ENCODE measurements at places on chromosomes 2 and 18.

DNA sequence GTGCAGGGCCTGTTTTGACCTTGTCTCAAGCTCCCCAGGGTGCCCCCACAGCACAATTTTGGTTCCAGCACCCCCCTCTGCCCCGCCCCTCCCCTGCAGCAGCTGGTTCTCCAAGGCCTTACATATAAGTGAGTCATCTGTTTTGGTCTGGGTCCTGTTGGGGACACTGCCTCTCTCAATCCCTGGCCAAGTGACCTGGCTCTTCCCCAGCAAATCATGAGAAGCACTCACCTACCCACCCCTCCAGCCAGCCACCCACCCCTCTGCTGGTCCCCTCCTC is 90.5 kb downstream of the INHBB start:
- no peak for DNase-seq

DNA sequence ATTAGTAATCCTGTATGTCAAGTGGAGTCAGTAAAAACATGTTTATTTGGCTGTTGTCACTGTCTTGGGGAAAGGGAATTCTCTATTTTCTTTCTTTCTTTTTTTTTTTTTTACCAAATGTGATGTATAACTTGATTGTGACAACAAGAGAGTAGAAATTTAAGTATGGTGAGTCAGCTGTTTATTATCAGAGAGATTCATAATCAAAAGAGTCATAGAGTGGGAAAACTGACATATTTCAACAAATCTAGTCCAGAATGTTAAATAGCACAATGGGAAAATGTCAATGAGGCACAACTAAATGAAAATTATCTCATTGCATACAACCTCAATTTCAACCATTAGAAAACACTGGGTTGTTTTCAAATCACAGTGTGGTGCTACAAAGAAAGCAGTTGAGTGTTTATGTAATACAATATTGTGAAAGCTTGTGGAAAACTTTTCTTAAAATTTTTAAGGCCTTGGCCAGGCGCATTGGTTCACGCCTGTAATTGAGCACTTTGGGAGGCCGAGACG is 111.9 kb upstream of the DTNA start:
- DNase-seq: no peak

- DNase-seq: no peak
Observed at GRCh38 chr2:20560891-20561636, 89.8 kb downstream of the HS1BP3 start.

DNA sequence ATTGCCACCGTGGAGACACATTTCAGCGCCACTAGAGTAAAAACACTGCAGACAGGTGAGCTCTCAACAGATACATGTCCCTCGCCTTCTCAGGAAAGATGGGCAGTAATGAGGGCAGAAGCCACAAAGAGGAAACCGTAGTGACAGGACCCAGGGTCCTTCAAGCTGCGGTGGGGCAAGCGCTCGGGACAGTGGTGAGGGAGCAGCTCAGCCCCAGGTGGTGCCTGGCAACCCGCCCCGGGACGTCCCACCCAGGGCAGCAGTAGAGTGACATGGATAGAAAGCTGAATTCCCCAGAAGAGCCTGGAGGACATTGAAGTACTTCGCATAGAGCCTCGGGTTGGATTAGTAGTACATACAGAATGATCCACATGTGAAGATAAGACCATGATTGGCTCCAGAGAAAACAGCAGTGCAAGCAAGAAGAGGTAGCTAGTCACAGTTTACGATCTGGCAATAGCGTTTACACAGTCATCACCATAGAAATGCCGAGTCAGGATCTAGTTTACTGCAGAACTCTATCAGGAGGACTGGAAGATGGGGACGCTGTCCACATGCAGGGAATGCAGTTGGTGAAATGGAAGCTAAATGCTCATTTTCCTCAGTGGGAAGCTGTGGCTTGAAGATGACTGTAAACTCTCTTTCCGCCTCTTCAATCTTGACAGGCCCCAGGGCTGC is 37.4 kb upstream of the ALPP start:
- peak; percentile 14 for DNase-seq

DNA sequence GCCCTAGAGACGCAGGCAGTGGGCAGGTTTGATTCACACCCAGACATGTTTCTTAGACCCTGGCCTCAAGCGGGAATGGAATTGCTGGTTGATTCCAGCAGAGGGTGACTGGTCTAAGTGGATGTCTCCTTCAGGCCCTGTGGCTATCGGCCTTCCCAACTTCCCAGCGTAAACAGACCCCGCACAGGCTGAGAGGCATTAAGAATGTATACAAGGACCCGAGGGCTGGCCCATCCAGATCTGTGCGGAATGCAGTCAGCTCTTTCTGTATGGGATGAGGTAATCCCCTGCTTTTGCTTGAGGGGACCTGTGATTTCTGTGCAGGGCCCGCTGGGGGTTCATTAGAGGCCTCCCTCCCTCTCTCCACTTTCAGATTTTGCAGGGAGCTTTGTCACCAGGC is 6.5 kb downstream of the ACKR3 start:
- no peak for DNase-seq

GRCh38 chr2:30180226-30180625 is 33.4 kb downstream of the YPEL5 start:
- DNase-seq: peak; percentile 63

- DNase-seq: no peak
Observed at GRCh38 chr2:134272806-134273205, 18.9 kb downstream of the MGAT5 start.

DNA sequence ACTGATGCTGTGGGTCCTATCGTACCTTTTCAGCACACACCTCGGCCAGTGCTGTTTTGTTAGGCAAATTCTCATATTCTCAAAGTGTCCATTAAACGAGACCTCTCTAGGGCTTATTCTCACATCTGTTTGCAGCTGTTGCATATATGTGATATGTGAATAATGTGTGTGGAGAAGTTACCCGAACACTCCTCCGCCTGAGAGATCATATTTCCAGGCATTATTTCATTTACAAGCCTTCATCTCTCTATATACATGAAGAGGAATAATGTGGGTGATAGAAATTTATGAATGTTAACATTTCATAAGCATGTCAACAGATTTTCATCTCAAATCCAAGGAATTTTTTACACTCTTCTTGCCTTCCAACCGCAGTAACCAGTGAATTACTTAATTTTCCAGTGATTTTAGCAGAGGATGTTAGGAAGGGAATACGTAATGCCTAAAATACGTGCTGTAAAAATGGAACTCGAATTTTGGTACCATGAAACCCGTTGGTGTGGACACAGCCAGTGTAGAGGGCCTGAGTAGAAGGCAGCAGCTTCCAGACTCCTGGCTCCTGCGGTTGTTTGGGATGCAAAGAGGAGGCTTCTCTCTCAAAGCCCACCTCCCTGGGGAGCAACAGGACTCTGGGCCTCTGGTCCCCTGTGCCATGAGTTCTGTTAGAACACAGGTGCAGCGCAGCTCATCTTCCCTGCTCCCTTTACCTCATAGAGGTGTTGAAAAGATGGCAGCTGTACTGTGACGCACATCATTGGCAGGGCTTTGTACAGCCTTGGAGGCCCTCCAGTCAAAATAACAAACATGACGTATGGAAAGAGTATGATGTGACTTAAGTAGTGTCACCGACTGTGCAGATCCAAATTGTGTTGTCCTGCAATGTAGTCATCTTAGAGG is 280.1 kb downstream of the NEDD4L start:
- no peak for DNase-seq

- no peak for DNase-seq
Observed at GRCh38 chr2:32652555-32653209, 24.8 kb downstream of the TTC27 start.

DNA sequence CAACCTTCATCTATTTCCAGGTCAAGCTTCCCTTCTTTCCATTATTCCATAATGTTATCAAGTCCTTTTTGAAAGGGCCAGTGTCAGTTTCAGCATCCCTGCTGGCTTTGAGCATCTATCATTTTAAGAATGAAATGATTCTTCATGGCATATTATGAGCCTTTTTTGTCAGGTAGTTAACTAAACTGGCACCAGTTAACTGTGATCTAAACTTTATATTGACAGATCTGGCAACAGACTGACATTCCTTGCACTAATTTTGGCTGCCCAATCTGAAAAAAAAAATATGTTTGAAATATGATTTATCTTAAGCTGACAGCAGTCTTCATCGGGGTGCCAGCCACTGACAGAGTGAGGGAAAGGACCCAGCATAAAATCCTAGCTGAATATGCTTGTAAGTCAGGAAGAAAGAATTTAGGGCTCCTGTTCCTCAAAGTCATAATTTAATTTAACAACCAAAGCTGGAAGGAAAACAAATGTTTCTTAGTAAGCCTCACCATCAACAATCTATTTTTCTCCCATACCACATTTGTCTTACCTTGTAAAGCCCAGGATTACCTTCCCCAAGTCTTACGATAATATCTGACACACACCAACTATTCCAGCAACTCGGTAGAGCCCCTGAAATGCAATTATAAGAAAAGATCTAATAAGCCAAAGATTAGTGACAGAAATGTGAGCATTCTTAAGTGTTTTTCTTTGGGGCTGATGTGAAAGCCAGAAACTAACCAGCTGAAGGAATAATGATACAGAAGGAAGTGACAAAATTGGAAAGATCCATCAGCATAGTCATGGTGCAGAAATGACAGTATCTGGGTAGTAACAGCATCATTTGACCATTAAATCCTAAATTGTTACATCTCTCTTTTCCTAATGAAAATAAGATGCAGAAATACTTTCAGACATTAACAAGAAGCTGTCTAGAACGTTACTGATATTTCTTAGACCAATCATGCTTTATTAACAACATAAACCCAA is 228.1 kb downstream of the RBM43 start:
- no peak for DNase-seq

DNA sequence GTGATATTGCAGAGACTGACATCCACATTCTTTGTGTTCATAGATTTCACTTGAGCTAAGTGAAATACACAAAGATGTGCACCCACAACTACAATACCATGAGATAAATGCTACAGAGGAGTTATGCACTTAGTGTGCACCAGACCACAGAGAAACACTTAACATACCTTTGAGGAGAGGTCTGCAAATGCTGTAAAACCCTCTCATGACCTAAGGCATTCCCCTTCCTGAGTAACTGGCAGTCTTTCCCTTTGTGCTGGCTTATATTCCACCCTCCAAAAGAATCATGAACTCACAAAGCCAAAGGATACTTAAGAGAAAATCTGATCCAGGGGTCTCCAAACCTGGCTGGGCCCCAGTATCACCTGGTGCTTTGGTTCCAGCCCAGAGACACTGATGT is 16.2 kb downstream of the NXPH2 start:
- DNase-seq: no peak

DNA sequence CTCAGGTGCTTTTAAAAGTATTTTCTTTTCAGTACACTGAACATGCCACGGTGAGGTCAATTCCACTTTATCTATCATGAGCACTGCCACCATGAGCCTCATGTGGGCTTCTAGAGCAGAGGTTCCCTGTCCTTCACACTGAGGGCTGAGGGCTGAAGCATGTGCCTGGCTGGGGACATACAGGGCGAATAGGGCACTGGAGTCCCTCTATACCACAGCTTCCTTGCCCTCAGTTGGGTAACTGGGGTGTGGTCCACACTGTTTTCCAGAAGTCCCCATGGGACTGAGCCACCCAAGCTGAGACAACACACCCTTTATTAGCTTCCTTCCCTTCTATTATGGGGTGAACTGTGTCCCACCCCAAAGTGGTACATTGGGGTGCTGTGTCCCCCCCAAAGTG is 172.2 kb upstream of the ID2 start:
- no peak for DNase-seq

DNA sequence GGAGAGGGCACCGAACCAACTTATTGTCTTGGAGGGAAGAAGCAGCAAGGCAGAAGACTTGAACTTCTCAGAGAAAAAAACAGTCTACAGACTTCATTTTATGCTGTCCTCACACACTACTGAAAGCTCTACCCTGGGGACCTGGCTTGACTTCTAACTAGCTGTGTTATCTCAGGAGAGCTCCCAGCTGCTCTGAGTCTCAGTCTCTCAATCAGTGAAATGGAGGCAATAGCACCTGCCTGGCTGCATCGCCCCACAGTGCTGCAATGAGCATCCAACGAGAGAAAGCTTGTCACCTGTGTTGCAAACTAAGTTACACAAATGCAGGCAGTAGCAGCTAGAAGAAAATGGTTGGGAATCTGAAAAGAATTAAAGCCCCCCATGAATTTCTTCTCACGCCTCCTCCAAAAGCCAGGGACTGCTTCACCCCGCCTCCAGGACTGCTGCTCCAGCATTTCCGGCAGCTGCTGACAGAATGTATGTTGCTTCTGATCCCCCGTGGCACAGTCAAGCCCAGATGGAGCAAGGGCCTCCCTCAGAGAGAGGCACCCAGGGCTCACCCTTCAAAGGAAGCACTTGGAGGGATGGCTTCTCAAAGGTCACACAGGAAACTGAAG is 116.3 kb downstream of the BCL11A start:
- DNase-seq: no peak

GRCh38 chr18:23291456-23292205 is 156.3 kb downstream of the CABLES1 start:
- DNase-seq: no peak

- DNase-seq: no peak
Observed at GRCh38 chr2:40666398-40666797, 214.5 kb upstream of the SLC8A1 start.

GRCh38 chr2:37916512-37917082 is 8.5 kb upstream of the RMDN2 start:
- peak; percentile 69 for DNase-seq

DNA sequence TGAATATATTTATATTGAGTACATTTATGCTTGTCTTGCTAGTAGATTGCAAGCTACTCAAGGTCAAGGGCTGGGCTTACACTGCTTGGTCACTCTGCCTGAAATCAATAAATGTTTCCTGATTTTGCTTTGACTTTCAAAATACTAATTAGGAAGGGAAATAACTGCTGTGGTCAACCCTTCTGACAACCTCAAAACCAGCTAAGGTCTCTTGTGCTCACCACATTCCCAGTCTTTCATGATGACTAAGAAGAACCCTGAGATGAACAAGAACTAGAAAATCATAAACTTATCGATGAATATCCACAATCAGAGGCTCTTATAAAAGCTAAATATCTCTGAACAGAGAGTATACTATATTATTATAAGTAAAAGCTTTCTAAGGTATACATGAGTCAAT is 33.3 kb downstream of the ABCB11 start:
- DNase-seq: no peak

DNA sequence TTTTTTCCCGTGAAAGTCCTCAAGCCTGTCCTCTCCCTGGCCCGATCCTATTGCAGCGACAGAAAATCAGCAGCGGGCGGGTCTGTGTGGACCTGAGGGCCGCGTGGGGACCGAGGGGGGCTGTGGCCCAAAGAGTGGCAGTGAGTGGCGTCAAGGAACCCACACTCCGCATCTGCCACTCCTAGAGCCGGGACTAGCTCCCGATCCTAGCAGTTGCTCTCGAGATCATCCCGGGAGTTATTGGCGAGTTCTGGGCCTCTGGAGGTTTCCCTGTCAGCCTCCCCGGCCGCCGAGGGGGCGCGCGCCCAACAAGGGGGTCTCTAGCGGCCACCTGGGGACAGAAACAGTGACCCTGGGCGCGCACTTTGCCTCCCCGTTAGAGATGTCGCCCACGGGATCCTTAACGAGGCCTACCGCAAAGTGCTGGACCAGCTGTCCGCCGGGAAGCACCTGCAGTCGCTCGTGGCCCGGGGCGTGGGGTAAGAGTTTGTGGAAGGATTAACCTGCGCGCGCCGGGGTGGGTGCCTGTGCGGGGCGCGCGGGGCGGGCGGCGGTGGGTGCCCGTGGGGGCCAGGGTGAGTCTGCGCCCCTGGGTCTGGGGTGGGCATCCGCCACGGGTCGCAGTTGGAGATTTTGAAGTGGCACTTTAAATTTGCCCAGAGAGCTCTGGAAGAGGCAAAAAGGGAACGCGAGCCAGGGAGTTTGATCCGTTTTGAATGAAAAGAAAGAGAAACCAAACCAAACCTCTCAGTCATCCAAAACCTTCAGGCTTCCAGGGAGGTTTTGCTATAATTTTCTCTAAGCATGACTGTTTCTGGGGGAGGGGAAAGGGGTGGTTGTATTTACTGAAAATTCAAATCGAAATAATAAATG is 3.5 kb downstream of the ADCYAP1 start:
- DNase-seq: no peak

- DNase-seq: no peak
Observed at GRCh38 chr2:168445960-168446359, 10.1 kb upstream of the CERS6 start.
